ENCODE measurements at places on chromosomes 12 and 14.

- DNase-seq = no peak
Observed at GRCh38 chr12:108981835-108982234, 39.0 kb downstream of the SVOP start.

- DNase-seq = no peak
Observed at GRCh38 chr12:4556735-4557530, 5.1 kb upstream of the DYRK4 start.

DNA sequence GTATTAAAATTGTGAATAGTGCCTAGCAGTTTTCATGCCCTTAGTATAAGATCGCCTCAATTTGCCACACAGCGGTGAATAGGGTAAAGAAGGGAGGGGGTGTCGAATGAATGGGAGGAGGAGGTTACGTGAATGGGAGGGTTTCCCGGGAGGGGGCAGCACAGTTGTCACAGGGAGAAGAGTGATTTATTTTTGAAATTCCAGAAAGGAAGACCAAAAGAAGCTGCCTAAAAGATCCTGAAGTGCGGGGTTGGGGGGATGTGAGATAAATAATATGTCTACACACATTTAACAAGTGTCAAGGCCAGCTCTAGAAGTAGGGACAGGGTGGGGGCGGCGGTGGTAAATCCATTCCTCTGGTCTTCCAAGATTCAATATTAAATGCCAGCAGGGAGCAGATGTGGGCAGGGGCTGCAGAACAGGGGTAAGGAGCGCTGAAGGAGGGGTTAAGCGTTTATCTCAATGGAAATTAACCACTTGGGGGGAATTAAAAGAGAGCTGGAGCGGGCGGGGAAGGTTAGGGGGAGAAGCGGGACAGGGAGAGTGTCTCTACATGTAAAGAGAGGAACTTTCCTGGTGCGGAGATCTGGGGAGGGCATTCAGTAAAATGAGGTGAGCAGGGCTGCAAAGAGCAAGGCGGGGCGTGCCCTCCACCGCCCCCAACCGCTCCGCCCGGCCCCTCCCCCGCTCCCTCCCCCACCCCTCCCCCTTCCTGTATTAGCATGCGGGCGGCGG lies 867 bp downstream of the C12orf42 start:
- no peak for DNase-seq

GRCh38 chr12:26360062-26360461 lies 164.7 kb downstream of the SSPN start:
- no peak for DNase-seq

DNA sequence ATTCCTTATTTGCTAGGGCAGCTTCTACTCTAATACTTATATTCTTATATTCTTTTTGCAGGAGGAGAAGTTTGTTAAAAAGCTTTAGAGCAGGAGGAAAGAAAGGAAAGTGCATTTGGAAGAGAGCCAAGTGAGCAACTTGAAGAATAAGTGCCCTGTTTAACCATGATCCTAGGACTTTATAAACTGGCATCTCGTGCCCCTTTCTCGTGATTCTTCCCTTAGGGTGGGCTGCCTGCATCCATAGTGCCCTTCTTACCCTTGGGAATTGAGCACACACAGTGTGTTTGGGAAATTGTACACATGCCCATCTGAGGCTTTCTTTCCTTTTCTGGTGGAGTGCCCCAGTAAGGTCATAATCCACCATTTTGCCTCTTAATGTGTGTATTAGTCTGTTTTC lies 141.9 kb downstream of the NUBPL start:
- DNase-seq = no peak

- no peak for DNase-seq
Observed at GRCh38 chr12:51131745-51132521, 41.0 kb downstream of the TFCP2 start.

GRCh38 chr14:91398707-91399106 lies 18.9 kb downstream of the CCDC88C start:
- DNase-seq = no peak

DNA sequence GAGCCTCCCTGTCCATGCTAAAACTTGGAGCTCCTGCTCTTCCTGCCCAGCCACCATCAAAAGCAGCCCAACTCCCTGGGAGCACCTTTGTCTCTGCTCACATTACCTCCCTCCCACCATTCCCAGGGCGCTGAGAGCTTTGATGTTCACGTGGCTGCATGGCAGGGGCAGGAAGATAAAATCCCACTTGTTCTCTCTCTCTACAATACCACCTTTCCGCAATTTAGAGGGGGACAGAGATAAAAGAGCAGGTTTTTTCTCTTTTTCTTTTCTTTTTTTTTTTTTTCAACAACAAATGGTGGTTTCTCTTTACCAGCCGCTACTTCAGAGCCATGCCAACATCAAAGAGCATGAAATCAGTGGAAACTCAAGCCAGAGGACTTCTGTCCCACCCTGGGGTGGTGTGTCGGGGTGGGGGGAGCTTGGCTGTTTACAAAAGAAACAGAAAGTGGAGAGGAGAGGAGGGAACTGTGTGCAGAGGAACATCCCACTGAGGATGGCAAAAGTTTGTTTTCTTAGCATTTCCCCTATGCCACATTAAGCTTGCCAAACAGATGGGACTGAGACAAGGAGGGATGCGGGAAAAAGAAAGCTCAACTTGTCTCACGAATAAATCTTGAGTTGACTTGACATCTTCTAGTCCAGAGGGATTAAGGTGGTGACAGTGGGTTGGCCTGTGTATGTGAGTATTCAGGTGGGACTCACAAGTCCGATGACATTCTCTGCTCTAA lies 103.7 kb upstream of the NUDT4 start:
- no peak for DNase-seq

GRCh38 chr12:111285200-111285599 lies 83.7 kb downstream of the PHETA1 start:
- no peak for DNase-seq

GRCh38 chr12:79547735-79548609 lies 142.8 kb downstream of the PAWR start:
- DNase-seq = peak; percentile 64

DNA sequence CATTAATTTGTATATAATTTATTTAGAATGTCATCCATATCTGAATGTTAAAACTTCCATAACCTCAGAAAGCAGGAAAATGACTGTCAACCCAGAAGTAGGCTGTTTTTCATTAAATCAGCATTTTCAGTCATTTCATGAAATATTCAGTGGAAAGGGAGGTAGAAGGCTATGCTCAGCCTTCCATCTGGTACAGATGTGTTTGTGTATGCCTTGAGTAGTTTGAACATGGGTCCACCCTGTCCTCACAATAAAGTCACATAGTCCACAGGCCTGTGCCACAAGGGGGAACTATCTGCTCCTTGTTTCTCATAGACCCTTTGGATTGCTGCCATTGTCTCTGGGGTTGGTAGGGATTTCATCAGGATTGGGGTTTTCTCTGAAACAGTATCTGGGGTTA lies 9.1 kb downstream of the LACRT start:
- DNase-seq = no peak

GRCh38 chr14:96268431-96269358 lies 12.7 kb downstream of the BDKRB1 start:
- peak; percentile 96 for DNase-seq

- peak; percentile 3 for DNase-seq
Observed at GRCh38 chr12:9646794-9647781, 22.4 kb upstream of the CLEC2D start.

GRCh38 chr12:126782083-126782482 lies 1484.9 kb upstream of the TMEM132C start:
- DNase-seq = no peak

GRCh38 chr12:110530511-110530910 lies 28.4 kb downstream of the RAD9B start:
- DNase-seq = no peak

GRCh38 chr14:77590845-77591485 lies 25.5 kb downstream of the SPTLC2 start:
- no peak for DNase-seq

GRCh38 chr12:2168808-2169207 lies 116.0 kb downstream of the CACNA1C start:
- no peak for DNase-seq

- no peak for DNase-seq
Observed at GRCh38 chr12:104586351-104586919, 129.7 kb downstream of the CHST11 start.

GRCh38 chr14:69443296-69443805 lies 41.2 kb upstream of the PLEKHD1 start:
- DNase-seq = no peak

DNA sequence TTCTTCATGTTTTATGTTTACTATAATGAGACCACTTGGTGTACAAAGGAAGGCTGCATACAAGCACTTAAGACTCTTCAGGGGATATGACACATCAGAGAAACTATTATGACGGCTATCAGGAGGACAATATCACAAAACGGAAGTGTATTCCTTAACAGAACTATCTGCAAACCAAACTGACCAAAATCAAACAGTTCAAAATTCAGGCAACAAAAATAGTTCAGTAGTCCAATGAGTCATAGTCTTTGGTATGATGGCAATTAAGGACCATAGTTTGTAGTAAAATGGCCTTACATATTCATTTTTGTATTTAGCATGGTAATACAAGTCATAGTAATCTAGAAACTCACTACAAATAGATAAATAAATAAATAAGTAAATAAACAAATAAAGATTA lies 1638.7 kb upstream of the SEL1L start:
- peak; percentile 42 for DNase-seq

DNA sequence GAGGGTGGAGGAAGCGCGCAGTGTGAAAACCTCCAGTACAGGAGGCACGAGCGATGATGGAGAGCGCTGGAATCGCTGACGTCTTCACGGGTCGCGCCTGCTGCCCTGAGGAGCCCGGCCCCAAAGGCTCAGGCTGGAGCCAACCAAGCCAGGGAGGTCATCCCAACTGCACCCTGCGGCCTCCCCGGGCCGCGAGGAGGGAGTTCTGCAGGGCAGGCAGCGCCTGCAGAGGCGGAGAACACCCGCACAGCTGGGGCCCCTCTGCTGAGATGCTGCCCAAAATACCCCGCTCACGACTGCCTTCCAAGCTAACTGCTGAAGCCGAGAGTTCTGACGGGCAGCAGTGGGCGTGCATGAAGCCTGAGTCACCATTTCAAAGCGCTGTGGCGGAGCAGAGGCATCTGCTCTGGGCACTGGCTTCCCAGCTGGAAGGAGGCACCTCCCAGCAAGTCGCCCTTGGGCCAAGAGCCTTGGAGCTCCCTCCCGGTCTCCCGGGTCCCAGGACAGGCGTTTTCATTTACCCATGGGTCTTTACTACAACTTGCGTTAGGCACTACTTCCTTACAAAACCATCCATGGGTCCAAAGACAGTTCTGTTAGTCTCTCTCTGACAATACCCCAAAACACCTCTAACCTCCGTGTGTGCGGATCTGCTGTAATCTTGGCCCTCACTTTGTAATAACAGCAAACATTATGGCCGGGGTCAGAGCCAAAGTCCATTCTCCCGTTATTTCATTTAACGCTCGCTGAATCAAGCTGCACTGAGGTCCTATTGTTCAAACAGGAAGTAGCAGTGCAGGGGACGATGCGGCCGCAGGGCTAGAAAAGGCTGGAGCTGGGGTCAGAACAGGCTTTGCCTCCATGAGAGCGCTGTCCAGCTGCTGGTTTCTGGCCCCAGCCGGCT lies 60.1 kb upstream of the RIMBP2 start:
- peak; percentile 90 for DNase-seq

DNA sequence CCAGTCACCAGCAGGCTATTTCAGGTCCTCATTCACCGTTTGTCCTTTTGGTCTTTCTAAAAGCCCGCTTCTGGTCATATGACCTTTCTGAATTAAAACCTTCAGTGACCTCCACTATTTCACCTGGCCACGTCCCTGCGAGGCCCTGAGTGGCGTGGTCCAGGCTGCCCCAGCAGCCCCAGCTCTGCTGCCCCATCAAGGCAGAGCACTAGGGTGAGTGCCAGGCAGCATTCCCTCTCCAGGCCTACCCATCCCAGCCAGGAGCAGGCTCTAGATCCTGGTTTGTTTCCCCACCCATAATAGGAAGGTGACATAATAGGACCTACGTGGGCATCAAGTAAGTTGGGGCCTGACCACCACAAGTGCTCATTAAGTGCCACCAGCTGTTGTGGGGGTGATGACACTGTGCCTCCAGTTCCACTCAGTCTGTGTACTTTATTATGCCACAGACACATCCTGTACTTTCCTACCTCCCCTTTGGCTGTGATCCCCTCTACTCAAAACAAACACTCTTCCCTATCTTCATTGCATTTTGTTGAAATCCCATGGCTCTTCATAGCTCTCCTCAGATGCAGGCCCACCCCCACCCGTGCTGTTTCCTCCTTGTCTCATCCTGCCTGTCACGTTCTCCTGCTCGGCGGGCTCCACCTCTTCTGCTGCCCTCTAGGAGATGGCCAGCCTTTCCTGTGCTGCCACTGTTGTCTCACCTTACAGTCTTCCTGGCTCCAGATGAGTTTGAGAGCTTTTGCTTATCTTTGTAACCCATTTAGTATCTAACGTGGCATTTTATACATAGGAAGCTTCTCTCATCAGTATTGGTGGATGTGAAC lies 21.4 kb downstream of the CKB start:
- no peak for DNase-seq

DNA sequence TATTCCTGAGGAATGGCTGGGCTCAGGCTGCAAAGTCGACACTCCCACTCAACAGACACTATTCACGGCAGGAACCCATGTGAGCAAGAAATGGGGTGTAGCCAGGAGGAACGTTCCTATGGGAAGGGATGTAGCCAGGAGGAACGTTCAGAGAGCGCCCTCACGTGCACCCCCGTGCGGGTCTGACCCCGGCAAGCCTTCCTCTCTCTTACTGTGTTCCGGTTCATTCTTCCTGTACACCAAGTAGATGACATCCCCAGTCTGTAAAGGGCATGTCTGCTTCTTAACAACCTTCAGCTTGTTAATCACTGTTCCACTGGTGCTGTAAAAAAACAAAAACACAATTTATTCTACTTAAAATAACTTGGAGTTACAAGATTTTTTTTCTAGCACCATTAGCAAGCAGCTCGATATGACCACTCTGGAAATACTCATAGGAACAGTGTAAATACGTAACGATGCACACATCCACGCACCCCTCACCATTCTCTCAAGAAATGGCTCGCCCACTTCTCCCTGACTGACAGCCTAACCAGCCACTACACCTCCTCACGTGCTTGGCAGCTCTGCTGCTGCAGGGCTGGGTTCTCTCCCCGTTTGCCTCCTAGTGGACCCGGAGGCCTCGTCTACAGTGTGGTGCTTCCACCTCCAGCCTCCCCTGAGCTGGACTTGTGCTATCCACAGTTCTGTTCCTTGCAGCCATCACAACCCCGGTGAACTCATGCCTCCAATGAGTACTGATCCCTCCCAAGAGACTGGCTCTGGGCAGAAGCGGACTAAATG lies 15.1 kb downstream of the CHFR start:
- DNase-seq = no peak

- DNase-seq = no peak
Observed at GRCh38 chr14:22972313-22972930, 9.9 kb downstream of the AJUBA start.

DNA sequence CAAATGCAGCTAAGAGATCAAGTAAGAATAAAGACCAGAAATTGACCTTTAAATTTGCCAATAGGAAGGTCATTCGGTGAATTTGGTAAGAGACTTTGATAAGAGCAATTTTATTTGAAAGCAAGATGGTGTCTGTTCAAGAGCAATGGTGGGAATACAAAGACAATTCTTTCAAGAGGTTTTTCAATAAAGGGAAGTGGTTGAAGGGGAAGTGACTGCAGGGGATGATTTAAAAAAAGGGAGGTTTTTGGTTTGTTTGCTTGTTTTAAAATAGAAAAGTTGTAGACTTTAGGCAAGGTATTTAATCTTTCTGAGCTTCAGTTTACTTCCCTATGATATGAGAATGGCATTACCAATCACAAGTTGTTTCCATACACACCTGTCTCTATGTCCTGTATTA lies 4.3 kb upstream of the APPL2 start:
- no peak for DNase-seq

- DNase-seq = no peak
Observed at GRCh38 chr14:47539031-47539461, 136.4 kb downstream of the MDGA2 start.
